Endothelial cell of umbilical vein (primary cell): ENCODE measurements at places on chromosomes 5 and 9.

- no peak for DNase-seq
Measured at GRCh38 chr5:154273963-154274827, 83.7 kb downstream of the GALNT10 start.

GRCh38 chr9:83583151-83584014 lies 39.6 kb upstream of the IDNK start:
- DNase-seq: peak; percentile 60

DNA sequence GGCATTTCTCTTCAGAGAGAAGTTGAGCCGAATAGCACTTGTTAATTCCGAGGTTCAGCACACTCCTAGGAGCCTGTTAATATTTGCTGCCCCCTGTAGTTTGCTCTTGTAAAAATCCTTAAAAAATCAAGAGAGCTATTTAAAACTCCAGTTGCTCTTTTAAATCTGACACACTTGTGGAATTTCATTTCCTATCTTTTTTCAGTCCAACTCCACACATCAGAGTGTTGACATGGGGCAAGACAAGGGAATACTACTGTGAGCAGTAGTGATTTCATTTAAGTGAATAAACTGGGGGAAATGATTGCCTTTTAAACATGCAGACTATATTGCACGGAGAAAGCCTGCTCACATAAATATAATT lies 1096.3 kb upstream of the DMAC1 start:
- DNase-seq: peak; percentile 47

GRCh38 chr5:145521066-145521465 lies 314.1 kb downstream of the PRELID2 start:
- DNase-seq: no peak

- no peak for DNase-seq
Measured at GRCh38 chr5:86626149-86626548, 8.4 kb downstream of the COX7C start.

DNA sequence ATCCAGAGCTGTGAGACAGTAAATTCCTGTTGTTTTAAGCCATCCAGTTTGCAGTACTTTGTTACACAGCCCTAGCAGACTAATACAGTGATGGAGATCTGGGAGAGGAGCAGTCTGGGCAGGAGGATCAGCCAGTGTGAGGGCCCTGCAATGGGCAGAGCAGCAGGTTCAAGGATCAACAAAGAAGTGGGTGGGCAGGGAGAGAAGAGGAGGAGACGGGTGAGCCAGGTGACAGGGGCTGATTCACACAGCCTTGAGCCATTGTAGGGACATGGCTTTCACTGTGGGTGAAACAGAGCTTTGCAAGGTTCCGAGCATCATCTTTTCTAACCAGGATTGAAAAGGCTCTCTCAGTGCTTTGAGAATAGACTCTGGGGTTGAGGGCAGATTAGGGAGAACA lies 88.2 kb upstream of the MVB12B start:
- DNase-seq: no peak

DNA sequence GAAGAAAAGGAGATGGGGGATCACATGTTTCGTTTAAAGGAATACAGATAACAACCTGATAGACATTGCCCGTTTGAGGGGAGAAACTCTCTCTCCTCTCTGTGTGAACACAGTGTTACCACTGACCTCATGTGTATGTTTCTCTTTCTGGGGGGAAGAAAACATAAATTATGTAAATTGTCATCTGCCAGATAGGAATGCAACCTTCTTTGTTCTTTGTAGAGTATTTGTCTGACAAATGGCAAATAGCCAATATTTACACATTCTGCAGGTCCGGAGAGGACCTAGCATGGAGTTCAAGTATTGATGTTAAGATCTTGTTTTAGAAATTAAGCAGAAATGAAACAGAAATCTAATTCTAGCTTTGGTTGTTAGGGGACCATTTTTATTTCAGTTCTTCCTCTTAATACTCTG lies 276.3 kb downstream of the SAXO1 start:
- DNase-seq: peak; percentile 69

DNA sequence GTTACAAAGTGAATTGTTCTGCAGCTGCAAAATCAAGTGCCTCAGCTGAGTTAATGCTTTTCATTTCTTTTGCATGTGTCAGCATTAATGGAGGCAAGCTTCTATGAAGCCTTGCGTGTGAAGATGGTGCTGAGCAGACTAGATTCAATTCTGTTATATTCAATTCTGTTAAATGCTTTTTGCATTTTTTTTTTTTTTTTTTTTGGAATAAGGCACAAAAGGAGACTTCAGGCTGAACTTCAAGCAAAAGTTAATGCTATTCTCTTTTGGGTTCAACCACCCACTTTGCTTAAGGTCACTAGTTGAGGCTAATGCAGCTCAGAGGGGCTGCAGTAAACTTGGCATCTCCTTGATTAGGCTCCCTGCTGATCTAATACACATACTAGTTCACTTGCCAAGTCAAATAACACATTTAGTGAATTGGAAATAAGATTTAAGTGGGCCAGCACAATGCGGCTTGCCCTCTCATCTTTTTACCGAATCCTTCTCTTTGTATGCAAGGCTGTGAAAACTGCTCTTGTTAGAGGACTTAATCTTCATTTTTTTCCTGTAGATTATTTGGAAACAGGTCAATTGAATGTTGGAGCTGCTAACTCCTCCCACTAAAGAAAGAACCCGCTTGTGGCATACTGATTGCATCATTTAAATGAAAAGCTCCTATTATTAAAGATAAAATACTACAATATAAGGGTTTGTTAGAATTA lies 1020.2 kb downstream of the NR2F1-AS1 start:
- DNase-seq: no peak

DNA sequence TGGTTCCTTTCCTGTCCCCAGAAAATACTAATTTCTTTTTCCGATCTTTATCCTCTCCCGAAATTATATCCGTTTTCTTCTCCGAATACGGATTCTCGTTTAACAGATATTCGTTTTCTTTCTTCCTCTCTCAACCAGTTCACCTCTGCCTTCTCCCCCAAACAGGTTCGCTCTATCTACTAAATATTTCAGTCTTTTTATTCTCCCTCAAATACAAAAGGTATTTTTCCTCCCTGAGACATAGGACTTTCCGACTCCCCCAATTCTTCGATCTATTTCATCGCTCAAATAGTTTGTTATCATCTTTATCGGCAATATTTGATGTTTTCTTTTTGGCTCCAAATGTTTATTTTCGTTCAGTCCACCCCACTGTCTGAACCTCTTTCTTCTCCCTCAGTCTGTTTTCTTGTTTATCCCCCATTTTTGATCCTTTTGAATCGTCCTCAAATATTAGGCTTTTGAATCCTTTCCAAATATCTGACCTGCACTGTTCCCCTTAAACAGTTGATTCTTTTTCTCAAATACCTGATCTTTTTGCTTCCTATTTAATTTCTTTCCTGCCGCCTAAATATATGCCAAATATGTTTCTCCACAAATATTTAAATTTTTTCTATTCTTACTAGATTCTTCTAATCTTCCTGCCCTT lies 4.4 kb downstream of the PITX1 start:
- no peak for DNase-seq
